ENCODE measurements at places on chromosomes 1 and 21. TPM values are rescaled to one million over a fixed set of nuclear protein-coding genes. Genes with fewer than 3 reads are reported as not detected.

The PLCH2 gene
- total RNA-seq = 2.4 TPM

DNA sequence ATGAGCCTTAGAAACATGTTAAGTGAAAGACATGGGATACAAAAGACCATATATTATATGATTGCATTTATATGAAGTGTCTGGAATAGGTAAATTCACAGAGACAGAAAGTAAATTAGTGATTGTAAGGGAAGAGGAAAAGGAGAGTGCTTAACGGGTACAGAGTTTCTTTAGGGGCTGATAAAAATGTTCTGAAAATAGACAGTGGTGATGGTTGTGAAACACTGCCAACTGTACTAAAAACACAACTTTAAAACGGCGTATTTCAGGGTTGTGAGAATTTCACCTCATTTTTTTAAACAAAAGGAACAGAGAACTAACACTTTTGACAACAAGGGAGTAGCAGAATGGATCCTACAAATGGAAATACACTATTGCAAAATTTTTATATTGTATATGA is 13.4 kb downstream of the COP1 start:
- no peak for DNase-seq

The PLA2G4A gene
- total RNA-seq = 10.7 TPM

DNA sequence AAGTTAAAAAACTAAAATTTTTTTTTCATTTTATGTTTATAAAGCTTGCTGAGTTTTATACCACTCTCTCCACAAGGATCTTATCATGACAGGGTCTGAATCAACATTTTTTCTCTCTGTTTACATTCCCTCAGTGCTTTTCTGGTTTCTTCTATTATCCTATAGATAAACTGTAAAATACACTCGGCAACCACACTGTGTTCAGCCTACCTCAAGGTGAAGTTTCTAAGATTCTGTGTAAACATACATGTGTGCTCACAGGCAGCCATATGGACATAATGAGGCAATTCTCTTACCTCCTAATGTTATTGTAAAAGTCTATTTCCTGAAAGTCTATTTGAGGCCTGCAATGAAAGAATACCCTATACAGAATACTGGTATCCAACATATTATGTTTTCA is 114.6 kb downstream of the NTPCR start:
- DNase-seq = no peak

The PIGP gene
- total RNA-seq = 28.3 TPM

- DNase-seq = no peak
Observed at GRCh38 chr1:93489756-93490155, 41.8 kb downstream of the FNBP1L start.

GRCh38 chr21:31529406-31529805 is 130.1 kb upstream of the SOD1 start:
- no peak for DNase-seq

The TDRD5 gene
- total RNA-seq = 0.17 TPM

The RNU1-2 gene
- total RNA-seq = 6,622 TPM

The ZBTB8A gene
- total RNA-seq = 9.7 TPM

- DNase-seq = no peak
Observed at GRCh38 chr1:206411321-206411720, 59.0 kb upstream of the IKBKE start.

GRCh38 chr21:45069085-45069484 is 5.3 kb upstream of the ADARB1 start:
- no peak for DNase-seq

DNA sequence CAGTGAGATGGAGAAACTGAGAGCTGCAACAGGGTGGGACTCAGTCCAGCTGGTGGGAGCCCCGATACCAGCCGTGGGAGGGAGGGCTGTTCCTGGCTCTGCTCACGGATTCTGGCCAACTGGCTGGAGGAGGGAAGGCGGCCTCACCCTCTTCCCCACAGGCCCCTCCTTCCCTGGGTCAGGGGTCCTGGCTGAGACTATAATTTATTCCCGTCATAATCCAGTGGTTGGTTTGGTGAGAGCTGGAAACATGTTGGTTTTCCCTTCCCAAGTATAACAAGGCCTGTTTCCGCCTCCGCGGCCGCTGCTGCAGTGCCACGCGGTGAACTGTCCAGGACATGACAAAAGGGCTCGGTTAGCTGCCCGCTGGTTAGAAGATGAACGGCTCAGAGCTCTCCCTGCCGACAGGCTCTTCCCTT is 10.0 kb downstream of the PTPRF start:
- no peak for DNase-seq

DNA sequence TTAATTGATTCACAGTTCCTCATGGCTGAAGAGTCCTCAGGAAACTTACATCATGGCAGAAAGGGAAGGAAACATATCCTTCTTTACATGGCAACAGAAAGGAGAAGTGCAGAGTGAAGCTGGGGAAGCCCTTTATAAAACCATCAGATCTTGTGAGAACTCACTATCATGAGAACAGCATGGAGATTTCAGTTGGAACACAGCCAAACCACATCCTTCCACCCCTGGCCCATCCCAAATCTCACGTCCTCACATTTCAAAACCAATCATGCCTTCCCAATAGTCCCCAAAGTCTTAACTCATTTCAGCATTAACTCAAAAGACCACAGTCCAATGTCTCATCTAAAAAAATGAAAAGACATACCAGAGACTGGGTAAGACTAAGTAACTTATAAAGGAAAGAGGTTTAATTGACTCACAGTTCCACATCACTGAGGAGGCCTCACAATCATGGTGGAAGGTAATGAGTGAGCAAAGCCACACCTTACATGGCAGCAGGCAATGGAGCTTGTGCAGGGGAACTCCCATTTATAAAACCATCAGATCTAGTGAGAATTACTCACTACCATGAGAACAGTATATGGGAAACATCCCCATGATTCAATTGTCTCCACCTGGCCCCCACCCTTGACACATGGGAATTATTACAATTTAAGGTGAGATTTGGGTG is 105.2 kb downstream of the MRPL39 start:
- DNase-seq = no peak

The DCST1 gene
- not detected for total RNA-seq

DNA sequence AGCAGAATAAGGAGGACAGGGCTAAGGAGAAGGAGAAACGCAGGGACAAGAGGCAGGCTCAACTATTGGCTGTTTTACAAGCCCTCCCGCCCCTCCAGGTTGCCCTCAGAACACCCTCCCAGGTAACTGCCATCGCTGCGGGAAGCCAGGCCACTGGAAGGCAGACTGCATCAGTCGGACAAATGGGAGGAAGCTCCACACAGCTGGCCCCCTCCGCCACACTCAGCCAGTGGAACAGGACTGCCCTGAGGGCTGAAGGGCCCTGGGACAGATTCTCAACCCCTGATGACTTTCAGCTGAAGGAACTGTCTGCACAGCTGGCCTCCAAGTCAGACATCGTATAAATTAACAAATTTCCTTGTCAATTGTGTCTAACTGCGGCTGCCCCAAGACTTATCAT is 21.8 kb downstream of the LRRC3 start:
- no peak for DNase-seq

The AQP10 gene
- total RNA-seq = 0.64 TPM

GRCh38 chr1:8171751-8172464 is 145.8 kb upstream of the ERRFI1 start:
- peak; percentile 29 for DNase-seq

DNA sequence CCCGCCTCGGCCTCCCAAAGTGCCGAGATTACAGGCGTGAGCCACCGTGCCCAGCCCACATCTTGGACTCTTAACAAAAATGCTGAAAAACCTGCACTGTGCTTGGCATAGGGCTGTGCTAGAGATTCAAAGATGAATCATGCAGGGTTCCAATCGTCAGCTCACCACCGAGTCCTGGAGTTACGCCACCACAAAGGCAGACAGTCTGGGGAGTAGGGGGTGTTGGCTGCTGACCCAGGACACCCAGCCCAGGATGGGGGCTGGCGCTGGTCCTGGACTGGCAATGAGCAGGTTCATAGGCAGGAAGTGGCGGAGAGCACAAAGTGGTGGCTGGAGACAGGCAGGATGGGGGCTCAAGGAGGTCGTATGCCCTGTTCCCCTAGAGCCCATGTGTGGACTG is 16.0 kb downstream of the PSRC1 start:
- no peak for DNase-seq

GRCh38 chr1:66731170-66731865 is 20.9 kb upstream of the DYNLT5 start:
- no peak for DNase-seq

GRCh38 chr1:12166834-12167492 is at the start of gene TNFRSF1B:
TNFRSF1B (plus strand) TSS chr1:12166991; CDS start chr1:12167092, 101 bp downstream.
- DNase-seq = peak; percentile 88

DNA sequence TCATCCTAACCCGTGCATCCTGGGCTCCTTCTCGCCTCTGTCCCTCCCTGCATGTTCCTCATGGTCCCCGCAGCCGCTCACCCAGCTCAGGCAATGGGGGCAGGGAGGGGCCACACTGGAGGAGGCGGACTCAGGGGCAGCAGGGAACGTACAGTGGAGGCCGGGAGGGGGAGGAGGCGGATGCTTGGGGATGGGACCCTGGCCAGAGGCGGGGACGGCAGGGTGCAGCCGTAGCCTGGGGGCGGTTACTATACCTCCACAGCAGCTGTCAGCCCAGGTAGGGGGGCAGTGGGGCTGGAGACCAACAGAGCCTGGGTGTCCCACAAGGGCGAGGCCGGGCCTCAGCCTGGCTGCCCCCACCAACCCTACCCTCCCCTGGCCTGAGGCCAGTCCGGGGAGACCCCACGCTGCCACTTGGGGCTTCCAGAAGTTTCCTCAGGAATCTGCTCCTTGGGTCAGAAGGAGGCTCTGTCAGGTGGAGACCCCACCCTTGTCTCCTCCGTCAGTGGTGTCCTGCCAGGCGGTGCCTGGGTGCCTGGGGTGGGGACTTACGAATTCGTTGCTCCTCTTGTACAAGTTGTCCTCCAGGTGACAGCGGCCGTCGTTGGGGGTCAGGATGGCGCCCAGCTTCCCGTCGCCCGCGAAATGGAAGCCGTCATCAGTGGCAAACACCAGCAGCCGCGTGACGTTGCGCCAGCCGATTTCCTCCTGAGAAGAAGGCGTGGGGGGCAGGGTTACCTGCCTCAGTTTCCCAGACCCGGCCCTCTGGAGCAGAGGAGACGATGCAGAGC is 20.7 kb downstream of the ITGB2 start:
- DNase-seq = peak; percentile 52

The TNFAIP8L2 gene
- 10.3 TPM for total RNA-seq

GRCh38 chr1:67227196-67227595 is 60.9 kb downstream of the IL23R start:
- DNase-seq = no peak

- DNase-seq = peak; percentile 68
Observed at GRCh38 chr1:113871597-113872113, at the start of gene PTPN22. PTPN22 (minus strand) TSS chr1:113871712.

The WNT3A gene
- 10.1 TPM for total RNA-seq

DNA sequence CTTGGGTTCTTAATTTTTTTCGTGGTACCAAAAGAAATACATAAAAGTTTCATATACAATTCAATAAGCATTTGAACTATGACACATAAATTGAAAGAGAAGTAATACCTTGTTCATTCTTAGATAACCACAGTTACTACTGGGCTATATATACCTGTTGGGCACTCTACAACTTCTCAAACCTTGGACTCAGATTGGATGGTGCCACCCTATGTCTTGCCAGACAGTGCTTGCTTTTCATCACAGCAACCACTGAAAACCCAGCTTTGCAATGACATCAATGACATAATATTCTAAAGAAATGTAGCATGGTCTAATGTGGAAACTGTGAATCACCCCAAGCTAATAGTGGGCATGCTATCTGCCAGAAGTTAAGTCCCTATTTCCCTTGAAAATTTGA is 62.8 kb upstream of the DPH5 start:
- DNase-seq = no peak

DNA sequence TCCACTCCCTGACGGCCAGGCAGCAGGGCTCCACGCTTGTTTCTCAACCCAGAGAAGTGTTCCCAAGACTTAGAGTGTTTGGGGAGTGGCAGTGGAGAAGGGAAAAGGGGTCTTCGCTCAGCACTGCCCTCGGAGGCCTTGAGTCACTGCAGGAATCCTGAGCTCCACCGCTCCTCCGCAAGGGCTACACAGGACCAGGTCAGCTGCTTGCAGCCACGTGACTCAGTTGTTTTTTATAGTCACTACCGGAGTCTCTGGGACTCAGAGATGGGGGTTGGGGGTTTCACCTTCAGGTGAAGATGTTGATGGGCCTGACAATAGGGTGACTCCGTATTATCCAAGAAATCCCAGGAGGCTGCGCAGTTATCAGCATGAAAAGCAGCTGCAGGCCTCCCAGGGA is 76.2 kb upstream of the TMEM51 start:
- no peak for DNase-seq

The DENND1B gene
- total RNA-seq = 20.1 TPM

- peak; percentile 5 for DNase-seq
Observed at GRCh38 chr1:1098681-1099421, 17.0 kb downstream of the C1orf159 start.

The NKAIN1 gene
- total RNA-seq = not detected

DNA sequence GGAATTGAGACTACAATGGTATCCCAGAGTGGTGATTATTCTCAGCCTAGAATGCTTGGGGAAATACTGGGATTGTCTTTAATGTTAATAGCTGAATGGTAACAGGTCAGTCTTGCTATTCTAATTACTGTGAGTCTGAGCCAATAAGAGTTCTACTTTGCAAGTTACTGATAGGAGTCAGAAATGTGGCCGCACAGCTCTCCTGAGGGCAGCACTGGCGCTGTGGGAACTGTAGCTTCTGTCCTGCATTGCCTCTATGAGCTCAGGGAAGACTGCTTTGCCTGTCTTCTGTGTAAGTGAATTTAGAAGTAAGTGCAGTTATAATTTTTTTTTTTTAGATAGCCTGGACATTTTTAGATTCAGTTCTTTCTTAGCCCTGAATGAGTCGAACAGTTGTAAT is 10.0 kb upstream of the VAMP3 start:
- DNase-seq = no peak

The LCE3D gene
- total RNA-seq = not detected

GRCh38 chr1:40532844-40533424 is 1.5 kb downstream of the ZNF684 start:
- DNase-seq = no peak

DNA sequence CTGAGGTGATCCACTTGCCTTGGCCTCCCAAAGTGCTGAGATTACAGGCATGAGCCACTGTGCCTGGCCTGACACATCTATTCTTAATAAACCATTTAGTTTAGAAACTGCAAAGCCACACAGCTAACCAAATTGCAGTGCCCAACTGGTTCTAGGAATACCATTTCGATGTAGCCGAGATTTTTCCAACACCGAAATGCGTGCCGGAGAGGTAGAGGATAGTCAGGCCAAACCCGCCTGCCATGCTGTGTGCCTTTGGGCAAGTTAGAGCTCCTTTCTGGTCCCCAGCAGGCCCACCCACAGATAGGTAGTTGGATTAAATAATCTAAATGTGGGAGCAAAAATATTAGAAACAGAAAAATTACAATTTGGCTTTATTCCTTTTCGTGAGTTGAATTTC is 254.4 kb downstream of the FOXD2 start:
- no peak for DNase-seq
